Stimulated activated CD4-positive, alpha-beta T cell treated with anti-CD3 and anti-CD28 coated beads, Interleukin-2, amount 100 ng/mL, for 48 hours (primary cell): ENCODE measurements at places on chromosomes 11 and 22.

DNA sequence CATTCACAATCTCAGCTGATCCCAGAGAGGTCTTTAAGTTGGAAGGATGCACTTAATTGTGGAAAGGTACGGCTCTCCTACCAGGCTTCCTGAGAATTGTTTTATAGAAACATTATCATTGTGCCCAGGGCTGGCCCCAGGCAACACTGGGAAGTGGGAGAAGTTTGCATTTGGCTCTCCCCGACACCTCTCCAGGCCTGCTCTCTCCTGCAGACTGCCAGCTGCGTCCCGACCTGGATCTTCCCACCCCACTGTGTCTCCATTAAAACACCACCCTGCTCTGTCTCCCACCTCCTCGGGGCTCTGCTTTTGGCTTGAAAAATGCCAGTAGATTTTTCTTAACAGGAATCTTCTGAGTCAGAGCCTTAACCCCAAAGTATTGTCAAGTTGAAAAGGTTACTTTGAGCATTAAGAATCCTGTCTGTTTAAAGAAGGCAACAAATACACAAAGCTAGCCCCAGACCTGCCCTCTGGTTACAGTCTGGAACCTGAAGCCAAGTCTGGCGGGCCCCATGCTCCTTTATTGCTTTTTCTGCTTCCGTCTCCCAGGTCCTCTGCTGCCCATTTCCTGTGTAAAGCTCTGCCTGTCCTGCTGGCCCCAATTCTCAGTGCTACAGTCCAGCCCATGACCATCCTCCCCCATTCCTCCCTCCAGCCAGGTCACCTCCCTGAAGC is 530.2 kb downstream of the SOX6 start:
- DNase-seq: no peak

DNA sequence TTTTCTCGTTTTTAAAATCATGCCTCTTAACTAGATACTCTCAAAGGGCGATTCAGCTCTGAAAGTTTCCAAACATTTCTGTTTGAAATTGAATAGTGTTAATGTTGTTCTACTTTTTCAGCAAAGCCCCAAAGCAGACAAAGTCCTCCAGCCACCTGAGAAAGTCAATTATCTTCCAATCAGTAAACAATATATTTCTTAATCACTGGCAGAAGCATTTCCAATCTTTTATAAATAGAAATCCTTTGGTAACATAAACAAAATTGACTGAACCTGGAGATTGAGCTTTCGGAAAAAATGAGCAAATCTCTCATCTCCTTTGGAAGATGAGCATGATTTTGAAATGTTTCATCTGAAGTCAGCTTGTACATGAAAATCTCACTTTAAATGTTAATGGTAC is 84.4 kb upstream of the FIBIN start:
- DNase-seq: no peak

- no peak for DNase-seq
These were observed 33.9 kb upstream of the ST14 start for GRCh38 chr11:130125638-130126037.

- DNase-seq: no peak
These were observed 924.6 kb upstream of the FAT3 start for GRCh38 chr11:91299980-91300379.

GRCh38 chr11:36454941-36455631 is 55.0 kb downstream of the TRAF6 start:
- no peak for DNase-seq

DNA sequence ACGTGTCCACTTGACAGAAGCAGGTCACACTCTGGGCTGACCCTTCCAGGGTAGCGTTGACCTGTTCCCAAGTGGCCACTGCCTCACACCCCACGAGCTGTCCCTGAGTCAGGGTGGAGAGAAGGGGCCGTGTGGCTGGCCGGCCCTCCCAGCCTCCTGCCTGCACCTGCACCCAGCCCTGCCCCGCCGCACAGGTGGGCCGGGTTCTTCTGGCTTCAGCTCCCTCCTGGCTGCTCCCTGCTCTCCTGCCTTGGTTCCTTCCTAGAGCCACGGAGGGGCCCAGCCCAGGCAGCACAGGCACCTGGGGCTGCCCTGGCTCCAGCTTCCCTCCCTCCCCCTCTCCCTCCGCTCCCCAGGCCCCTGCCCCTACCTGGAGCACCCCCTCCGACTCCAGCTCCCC is 42.3 kb downstream of the MOB2 start:
- no peak for DNase-seq

GRCh38 chr11:18802381-18803257 is 11.0 kb upstream of the PTPN5 start:
- peak; percentile 34 for DNase-seq

- no peak for DNase-seq
These were observed 187.0 kb downstream of the DSCAML1 start for GRCh38 chr11:117610045-117610444.
